NCI-H748 treated with DMSO at 0.1 percent for 48 hours (cell line): ENCODE measurements at places on chromosomes 11 and 22.

DNA sequence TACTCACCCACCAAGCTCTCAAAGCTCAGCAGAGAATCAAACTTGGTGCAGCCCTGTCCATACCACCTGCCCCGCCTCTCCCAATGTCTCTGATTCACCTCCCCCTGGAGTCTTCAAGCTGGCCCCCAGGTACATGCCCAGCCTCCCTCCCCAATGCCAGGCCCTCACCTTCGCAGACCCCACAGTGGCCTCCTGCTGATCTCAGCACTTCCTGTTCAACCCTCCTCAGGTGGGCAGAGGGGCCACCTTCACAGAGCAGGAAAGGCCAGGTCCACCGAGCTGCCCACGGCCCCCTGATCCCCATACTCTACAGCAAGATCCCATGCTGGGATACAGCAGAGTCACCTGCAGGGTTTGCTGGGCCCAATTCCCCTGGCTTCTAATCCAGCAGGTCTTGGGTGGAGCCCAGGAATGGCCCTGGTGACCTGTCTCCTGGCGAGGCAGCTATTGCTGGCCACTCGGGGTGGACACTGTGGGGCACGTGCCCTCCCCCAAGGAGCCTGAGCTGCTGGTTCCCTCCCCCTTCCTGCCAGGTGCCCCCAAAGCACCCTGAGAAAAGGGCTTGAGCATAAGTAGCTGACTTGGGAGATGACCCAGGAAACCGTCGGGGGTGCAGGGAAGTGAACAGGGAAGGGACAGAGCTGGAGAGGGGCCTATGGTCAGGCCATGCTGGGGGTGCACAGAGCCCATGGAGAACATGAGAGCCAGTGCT is 150.7 kb downstream of the BRD1 start:
- DNase-seq: no peak

DNA sequence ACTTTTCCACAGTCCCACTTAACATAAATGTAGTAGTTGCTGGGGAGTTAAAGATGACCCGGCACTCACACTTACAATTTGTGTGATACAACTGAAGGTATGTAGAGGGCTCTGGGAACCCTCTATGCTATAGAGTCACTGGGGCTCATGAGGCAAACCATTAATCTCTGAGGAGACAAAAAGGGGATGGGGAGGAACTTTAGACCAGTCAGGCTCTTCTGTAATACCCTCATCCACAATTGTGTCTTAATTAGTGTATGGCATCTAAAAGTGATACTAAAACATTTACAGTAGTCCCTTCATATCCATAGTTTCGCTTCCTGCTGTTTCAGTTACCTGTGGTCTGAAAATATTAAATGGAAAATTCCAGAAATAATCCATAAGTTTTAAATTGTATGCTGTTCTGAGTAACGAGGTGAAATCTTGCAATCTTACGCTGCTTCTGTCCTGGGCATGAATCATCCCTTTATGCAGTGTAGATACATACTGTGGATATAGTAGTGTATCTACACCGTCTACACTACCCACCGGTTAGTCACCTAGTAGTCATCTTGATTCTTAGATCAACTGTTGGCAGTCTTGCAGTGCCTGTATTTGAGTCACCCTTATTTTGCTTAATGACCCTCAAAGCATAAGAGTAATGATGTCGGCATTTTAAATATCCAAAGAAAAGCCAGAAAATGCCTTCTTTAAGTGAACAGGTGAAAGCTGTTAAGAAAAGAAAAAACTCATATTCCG is 12.2 kb downstream of the CBL start:
- DNase-seq: no peak

DNA sequence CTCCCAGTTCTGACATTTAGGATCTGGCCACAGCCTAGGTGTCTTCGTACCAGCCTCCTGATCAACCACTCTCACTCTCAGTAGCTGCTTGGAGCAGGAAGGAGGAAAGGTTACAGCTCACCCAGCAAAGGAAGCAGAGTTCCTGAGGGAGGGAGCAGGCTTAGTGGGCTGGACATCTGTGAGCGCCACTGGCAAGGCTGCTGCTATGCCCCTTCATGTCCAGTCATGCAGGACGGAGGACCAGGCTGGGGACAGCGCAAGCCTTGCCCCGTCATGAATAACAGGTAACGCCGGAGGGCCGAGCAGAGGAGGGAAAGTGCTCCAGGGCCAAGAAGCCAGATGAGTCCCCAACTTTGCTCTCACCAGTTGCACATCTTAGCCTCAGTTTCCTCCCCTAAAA is 25.8 kb downstream of the TPST2 start:
- DNase-seq: no peak

GRCh38 chr11:125777309-125777708 is 1.3 kb downstream of the PATE2 start:
- DNase-seq: no peak
